Naive thymus-derived CD8-positive, alpha-beta T cell (primary cell): ENCODE measurements at places on chromosomes 1 and 21.

DNA sequence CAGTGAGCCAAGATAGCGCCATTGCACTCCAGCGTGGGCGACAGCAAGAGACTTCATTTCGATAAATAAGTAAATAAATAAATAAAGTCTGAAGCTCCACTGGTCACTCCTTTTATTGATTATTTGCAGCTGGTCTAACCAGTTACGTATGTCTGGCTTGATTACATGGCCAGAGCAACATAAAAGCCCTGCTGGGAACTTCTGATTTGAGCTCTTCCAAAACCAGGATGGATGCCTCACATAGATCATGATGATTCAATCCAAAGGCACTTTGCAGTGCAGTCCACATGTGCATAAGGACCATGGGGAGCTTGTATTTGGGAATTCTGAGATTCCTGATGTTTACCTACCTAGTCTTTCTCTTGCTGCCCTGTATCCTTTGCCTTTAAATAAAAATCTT, 24.0 kb downstream of the NSUN4 start:
- H3K4me3 ChIP-seq: no peak overlapping the region
- peaks cover 75% of the 10 kb centered on the region for H3K36me3 ChIP-seq
- no peaks in the 10 kb centered on the region for H3K4me1 ChIP-seq
- no peaks in the 10 kb centered on the region for H3K27me3 ChIP-seq
- H3K27ac ChIP-seq: no peak overlapping the region
- DNase-seq: no peak

DNA sequence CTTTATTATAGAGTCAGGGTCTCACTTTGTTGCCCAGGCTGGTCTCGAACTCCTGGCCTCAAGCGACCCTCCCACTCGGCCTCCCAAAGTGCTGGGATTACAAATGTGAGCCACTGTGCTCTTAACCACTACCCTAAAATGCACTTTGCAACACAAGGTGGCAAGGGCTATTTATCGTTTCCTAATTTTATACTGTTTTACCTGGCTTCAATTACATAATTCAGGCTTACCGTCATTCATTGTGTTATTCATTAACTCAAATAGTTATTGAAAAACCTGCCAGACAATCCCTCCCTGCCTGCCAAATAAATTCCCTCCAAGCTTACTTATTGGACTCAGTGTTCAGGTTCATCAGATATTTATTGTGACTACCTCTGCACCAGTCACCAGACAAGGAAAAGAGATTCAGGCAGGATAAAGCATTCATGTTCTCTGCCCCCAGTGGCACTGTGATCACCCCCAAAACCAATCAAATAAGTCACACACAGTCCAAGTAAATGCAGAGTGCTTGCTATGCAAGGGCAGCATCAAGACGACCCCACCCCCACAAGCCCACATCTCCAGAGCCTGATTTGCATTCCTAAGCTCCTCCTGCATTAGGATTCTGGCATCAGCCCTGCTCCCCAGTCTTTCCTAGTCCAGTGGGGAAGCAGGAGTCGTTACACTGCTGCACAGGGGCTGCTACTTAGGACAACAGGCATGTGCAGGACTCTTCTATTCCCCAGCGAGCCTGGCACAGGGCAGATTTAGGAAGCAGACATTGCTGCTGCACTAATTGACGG, 8.1 kb downstream of the PAQR7 start:
- H3K4me3 ChIP-seq: no peak overlapping the region
- H3K27me3 ChIP-seq: no peaks in the 10 kb centered on the region
- no peak for DNase-seq

DNA sequence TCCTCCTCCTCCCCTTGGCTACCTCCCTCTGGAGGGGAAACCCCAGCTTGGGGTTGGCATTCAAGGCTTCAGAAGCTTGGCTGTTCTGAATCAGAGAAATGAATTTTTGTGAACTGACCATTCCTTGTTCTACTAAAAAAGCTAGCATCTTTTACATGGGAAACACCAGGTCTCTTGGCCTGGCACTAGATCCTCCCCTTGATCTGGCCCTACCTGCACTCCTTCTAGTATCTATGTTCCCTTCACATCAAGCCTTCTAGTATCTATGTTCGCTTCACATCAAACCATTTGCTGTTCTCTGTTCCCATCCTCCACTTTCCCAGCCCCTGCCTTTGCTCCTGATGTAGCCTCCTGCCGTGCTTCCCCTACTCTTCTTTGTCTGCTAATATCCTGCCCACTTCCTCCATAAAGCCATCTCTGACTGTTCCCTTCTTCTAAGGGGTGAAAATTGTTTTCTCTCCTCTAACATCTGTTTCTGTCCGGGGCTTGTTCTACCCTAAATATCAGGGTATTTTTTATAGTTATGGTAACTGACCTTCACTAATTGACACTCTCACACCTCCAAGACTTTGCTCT, 25.8 kb downstream of the FAM151A start:
- no peak for DNase-seq
- peaks cover 3% of the 10 kb centered on the region for H3K4me1 ChIP-seq
- no peaks in the 10 kb centered on the region for H3K27me3 ChIP-seq
- no peak overlapping the region for H3K4me3 ChIP-seq
- H3K36me3 ChIP-seq: no peaks in the 10 kb centered on the region

DNA sequence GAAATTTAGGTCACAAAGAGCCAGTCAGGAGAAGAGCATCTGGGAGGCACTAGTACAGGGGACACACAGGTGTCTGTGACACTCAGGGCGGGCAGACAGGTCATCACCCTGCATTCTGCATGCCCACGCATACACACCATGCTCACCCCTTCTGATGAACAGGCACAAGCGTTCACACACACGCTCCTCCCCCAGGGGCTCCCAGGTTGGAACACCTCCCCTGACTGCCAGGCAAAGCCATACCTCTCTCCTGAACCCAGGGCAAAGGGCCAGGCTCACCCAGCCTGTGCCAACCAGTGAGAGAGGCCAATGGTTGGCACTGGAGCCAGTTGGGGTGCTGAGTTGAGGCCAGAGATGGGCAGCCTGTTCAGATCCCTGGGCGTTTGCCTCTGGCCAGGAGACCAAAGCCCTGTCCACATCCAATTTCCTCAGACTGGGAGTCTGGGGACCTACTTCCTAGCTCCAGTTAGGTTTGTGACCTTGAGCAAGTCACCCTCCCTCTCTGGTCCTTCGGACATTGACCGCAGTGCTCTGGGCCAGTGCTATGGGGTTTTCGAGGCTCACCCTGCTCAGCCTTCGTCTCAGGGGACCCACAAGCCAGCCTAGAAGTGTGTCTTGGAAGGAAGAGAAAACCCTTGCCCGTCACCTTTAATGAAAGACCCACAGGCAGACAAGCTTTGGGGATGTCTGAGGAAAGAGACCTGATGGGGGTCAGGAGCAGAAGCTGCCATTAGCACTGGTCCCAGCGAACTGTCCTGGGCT, 5.8 kb upstream of the LAD1 start:
- H3K27ac ChIP-seq: no peak overlapping the region
- no peaks in the 10 kb centered on the region for H3K36me3 ChIP-seq
- H3K4me1 ChIP-seq: peaks cover 4% of the 10 kb centered on the region
- no peak overlapping the region for H3K4me3 ChIP-seq

GRCh38 chr1:69438056-69438795, 129.5 kb upstream of the LRRC7 start:
- DNase-seq: no peak
- no peak overlapping the region for H3K4me3 ChIP-seq
- no peaks in the 10 kb centered on the region for H3K4me1 ChIP-seq
- H3K27me3 ChIP-seq: no peaks in the 10 kb centered on the region

GRCh38 chr1:39145331-39145965, 59.0 kb upstream of the MACF1 start:
- H3K4me1 ChIP-seq: no peaks in the 10 kb centered on the region
- H3K36me3 ChIP-seq: no peaks in the 10 kb centered on the region
- no peak for DNase-seq
- no peak overlapping the region for H3K4me3 ChIP-seq
- no peak overlapping the region for H3K27ac ChIP-seq

DNA sequence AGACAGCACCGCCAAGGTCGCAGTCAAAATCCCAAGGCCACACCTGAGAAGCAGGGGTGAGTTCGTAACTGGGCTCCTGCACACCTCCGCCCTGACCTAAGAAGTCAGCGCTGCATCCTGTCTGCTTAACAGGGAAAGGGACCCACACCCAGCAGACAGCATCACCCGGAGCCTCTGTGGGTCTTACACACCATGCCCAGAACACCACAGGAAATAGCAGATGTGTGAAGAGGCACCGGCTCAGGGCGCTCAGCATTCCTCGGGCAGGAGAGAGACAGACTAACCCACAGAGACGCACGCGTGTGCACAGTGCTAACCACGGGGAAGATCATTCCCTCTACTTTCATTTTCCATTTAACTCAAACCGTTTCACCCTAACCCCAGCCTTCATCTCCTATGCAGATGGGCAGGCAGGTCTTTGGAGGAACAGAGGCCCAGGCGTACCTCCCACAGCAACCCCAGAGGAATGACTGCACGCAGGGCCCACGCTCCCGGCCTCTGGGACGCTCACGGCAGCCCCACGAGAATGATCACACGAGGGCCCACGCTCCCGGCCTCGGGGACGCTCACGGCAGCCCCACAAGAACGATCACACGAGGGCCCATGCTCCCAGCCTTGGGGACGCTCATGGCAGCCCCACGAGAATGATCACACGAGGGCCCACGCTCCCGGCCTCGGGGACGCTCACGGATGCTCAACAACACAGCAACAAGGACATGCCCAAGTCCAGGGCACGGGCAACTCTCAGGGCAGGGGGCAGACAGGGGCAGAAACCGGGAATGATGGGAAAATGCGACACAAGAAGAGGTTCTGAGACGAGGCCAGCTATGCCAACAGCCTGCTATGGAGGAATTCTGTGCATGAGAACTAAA, 20.9 kb downstream of the POFUT2 start:
- H3K27ac ChIP-seq: peak overlapping the region; percentile 82
- H3K27me3 ChIP-seq: no peaks in the 10 kb centered on the region
- no peak for DNase-seq
- peak overlapping the region; percentile 8 for H3K4me3 ChIP-seq
- peaks cover 48% of the 10 kb centered on the region for H3K36me3 ChIP-seq

GRCh38 chr1:117638141-117638540, 32.3 kb downstream of the TENT5C start:
- peaks cover 2% of the 10 kb centered on the region for H3K4me1 ChIP-seq
- DNase-seq: no peak
- peaks cover 39% of the 10 kb centered on the region for H3K27me3 ChIP-seq
- no peak overlapping the region for H3K27ac ChIP-seq
- no peak overlapping the region for H3K4me3 ChIP-seq

DNA sequence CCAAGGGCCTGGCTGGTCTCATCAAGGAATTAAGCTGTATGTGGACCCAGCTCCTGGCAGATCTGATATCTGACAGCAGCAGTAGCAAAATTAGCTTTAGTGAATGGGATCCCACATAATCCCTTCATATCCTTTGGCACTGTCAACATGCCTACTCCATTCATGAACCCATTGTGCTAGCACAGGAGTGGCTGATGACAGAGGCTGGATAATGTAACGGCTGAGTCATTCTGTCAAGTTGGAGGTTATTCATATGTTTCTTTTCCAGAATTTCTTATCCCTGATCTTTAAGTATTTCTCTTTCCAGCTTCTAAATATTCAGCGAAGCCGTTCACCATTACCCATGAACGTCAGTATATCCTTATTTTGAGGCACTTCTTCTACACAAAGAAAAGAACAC, 84.3 kb downstream of the EXTL2 start:
- no peak for DNase-seq
- H3K27me3 ChIP-seq: peaks cover 21% of the 10 kb centered on the region
- no peaks in the 10 kb centered on the region for H3K36me3 ChIP-seq
- no peaks in the 10 kb centered on the region for H3K4me1 ChIP-seq
- no peak overlapping the region for H3K27ac ChIP-seq

- no peak overlapping the region for H3K4me3 ChIP-seq
- H3K27ac ChIP-seq: no peak overlapping the region
- H3K36me3 ChIP-seq: peaks cover 8% of the 10 kb centered on the region
- no peak for DNase-seq
- H3K4me1 ChIP-seq: peaks cover 7% of the 10 kb centered on the region
- H3K27me3 ChIP-seq: no peaks in the 10 kb centered on the region
These were observed 71.7 kb downstream of the APP start for GRCh38 chr21:26098772-26099397.

DNA sequence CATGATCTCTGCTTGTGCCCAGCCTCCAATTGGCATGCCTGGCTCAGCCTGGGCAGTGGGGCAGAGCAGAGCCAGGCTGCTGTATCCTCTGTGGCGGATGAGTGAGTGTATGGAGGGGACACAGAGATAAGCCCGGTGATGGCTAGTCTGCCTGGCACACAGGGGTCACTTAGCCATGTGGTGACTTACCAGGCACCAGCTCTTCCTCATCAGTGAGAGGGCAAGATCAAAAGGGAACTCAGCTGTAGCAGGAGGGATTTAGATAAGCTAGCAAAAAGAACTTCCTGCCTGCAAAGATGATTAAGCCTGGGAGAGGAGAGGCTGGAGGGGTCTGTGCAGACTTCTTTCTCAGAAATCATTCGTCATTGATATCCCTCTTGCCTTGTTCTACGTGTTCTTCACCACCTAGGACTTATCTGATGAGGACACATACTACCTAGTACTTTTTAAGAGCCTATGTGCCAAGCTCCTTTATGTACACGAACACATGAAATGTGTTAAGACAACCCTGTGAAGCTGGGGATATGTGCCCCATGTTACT, 7.9 kb downstream of the KIF21B start:
- H3K27me3 ChIP-seq: no peaks in the 10 kb centered on the region
- H3K36me3 ChIP-seq: no peaks in the 10 kb centered on the region
- peak overlapping the region; percentile 96 for H3K27ac ChIP-seq
- H3K4me1 ChIP-seq: peaks cover 94% of the 10 kb centered on the region

DNA sequence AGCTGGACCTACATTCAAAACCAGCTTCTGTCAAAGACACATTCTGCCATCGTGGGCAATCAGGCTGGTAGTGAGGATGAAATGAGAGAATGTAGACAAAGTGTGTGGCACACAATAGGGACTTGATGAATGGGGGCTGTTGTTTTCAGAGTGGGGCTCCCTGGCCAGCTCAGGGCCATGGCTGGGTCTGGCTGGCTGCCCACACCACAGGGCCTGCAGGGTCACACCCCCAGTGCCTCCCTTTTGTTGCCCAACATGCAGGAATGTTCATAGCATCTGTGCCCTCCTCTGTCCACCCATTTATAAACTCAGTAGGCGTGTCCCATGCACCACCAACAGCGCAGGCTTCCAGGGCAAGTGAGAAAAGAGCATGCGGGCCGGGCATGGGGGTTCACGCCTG, 20.8 kb upstream of the ECE1 start:
- no peak for DNase-seq
- H3K4me1 ChIP-seq: peaks cover 28% of the 10 kb centered on the region
- no peaks in the 10 kb centered on the region for H3K36me3 ChIP-seq
- no peaks in the 10 kb centered on the region for H3K27me3 ChIP-seq
